Heart right ventricle (tissue), 16 donors: ENCODE measurements at places on chromosomes 2 and 18. TPM values are rescaled to one million over a fixed set of nuclear protein-coding genes. Genes with fewer than 3 reads are reported as not detected.

Gene LYG2
- polyA plus RNA-seq, result not detected

Gene UPP2
- polyA plus RNA-seq, result not detected

- H3K4me3 ChIP-seq, result no peak overlapping the region
- no peak overlapping the region for H3K27ac ChIP-seq
- H3K27me3 ChIP-seq, result no peaks in the 10 kb centered on the region
- DNase-seq, result no peak
- H3K4me1 ChIP-seq, result no peaks in the 10 kb centered on the region
Observed at GRCh38 chr18:6575908-6576307, 153.6 kb upstream of the ARHGAP28 start.

- peaks cover 90% of the 10 kb centered on the region for H3K27me3 ChIP-seq
- no peaks in the 10 kb centered on the region for H3K4me1 ChIP-seq
- H3K4me3 ChIP-seq, result no peak overlapping the region
- DNase-seq, result no peak
- H3K36me3 ChIP-seq, result no peaks in the 10 kb centered on the region
- H3K27ac ChIP-seq, result no peak overlapping the region
Observed at GRCh38 chr2:60570251-60570650, 16.8 kb upstream of the BCL11A start.

- peaks cover 100% of the 10 kb centered on the region for H3K36me3 ChIP-seq
- no peak overlapping the region for H3K4me3 ChIP-seq
- no peak for DNase-seq
- H3K27ac ChIP-seq, result peak overlapping the region; percentile 79
- peaks cover 82% of the 10 kb centered on the region for H3K4me1 ChIP-seq
Observed at GRCh38 chr2:46351098-46351749, 54.0 kb downstream of the EPAS1 start.

GRCh38 chr2:206824993-206825392 lies 59.6 kb downstream of the FASTKD2 start:
- H3K4me3 ChIP-seq, result no peak overlapping the region
- H3K27ac ChIP-seq, result no peak overlapping the region
- no peak for DNase-seq
- H3K27me3 ChIP-seq, result no peaks in the 10 kb centered on the region
- peaks cover 11% of the 10 kb centered on the region for H3K4me1 ChIP-seq
